Memory B cell (primary cell): ENCODE measurements at places on chromosomes 2 and 18.

GRCh38 chr2:169765523-169765922, 31.9 kb downstream of the KLHL23 start:
- no peak for DNase-seq

- no peak for DNase-seq
Measured at GRCh38 chr2:190529486-190530247, 4.9 kb downstream of the NEMP2 start.

- DNase-seq = no peak
Measured at GRCh38 chr2:228689053-228689452, 507.6 kb upstream of the SPHKAP start.

- DNase-seq = no peak
Measured at GRCh38 chr18:12991821-12992179, 638 bp downstream of the CEP192 start.

- no peak for DNase-seq
Measured at GRCh38 chr2:201126308-201127151, 10.6 kb downstream of the CFLAR start.

GRCh38 chr2:9565436-9566153, 10.0 kb upstream of the ADAM17 start:
- no peak for DNase-seq

DNA sequence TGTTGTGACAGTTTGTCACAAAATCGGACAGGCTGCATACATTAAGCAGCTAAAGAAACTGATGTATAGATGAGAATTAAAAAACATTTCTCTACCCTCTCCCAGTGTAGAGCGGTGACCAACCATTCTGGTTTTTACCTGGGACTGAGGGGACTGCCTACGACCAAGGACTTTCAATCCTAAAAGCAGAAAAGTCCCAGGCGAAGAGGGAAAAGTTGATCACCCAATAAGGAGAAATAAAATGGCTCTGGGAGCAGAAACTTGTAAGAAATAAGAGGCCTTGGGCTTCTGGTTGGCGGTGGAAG, 30.9 kb upstream of the YPEL5 start:
- no peak for DNase-seq

DNA sequence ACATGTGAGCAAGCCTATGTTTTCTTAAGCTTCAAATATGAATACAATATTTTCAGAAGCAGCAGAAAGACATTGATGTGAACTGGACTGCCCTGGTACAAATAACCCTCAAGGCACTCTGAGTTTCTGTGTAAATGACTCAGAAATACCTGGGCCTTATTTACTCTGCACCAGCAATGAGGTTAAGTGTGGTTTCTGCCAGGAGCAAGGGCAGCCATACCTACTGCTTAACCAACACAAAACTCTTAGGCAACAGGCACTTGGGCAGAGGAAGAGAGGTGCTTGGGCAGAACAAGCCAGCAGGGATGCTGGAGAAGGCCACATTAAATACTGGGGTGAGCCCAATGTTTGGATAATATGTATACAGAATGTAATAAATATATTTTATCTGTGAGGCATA, 29.4 kb upstream of the ARL5A start:
- no peak for DNase-seq

- DNase-seq = no peak
Measured at GRCh38 chr2:30492619-30493018, 45.6 kb downstream of the LCLAT1 start.

GRCh38 chr18:73235491-73235890, 367.7 kb upstream of the NETO1 start:
- DNase-seq = no peak

DNA sequence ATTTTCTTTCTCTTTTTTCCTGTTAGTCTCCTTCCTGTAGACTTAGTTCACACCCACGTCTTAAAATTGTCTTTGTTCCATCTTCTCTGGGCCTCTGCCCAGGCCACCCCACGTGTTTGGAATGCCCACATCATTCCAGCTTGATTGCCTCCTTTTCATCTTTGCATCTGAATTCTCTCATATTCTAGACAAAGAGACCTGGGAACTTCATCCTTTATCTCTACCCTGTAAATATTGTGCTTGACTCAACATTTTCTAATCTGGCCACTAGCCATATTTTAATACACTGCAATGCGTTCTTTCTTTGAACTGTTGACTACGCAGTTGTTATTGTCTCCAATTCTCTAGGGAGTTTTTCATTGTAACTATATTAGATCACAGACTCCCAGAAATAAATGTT, 187.5 kb upstream of the NRXN1 start:
- no peak for DNase-seq

- DNase-seq = no peak
Measured at GRCh38 chr2:86065512-86065911, 40.2 kb downstream of the POLR1A start.

DNA sequence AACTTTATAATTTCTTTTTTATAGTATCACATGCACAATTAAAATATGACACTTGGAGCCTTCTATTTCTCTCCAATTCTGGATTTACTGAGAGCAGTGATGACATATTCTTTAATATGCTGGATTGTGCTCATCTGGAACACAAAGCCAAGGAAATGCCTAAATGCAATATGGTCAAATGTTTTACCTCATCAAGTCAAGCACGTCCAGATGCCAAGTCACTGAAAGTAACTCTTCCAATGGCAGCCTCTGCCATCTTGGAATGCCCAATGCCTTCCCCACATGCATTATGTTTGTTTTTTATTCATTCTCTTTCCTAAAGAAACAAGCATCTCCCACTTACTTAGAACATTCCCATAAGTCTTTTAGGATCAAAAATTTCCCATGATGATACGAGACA, 189.8 kb downstream of the TMX3 start:
- DNase-seq = no peak

- DNase-seq = peak; percentile 67
Measured at GRCh38 chr2:9950521-9951271, 797 bp upstream of the GRHL1 start.

DNA sequence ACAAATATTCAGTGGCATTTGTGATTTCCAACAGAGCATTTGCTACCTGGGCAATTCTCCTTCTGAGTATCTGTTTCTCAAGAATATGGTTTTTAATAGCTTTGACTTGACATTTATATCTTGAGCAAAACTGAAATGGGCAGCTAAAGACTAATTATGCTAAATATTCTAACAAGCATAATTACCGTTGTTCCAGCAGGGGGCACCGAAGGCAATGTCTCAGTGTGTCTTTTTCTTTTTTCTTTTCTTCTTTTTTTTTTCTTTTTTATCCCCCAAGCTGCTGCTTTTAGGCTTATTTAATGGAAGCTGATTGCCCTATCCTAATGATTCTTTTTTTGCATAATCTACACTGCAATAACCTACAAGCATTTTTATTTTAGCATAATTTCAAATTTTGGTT, 138.9 kb upstream of the NABP1 start:
- DNase-seq = peak; percentile 2

GRCh38 chr2:39476524-39476923, 39.4 kb upstream of the MAP4K3 start:
- DNase-seq = peak; percentile 44

- no peak for DNase-seq
Measured at GRCh38 chr2:205372141-205372540, 310.2 kb upstream of the NRP2 start.

GRCh38 chr2:98569197-98569793, 39.0 kb downstream of the COA5 start:
- peak; percentile 71 for DNase-seq

- no peak for DNase-seq
Measured at GRCh38 chr2:201680743-201681142, 17.7 kb downstream of the MPP4 start.

DNA sequence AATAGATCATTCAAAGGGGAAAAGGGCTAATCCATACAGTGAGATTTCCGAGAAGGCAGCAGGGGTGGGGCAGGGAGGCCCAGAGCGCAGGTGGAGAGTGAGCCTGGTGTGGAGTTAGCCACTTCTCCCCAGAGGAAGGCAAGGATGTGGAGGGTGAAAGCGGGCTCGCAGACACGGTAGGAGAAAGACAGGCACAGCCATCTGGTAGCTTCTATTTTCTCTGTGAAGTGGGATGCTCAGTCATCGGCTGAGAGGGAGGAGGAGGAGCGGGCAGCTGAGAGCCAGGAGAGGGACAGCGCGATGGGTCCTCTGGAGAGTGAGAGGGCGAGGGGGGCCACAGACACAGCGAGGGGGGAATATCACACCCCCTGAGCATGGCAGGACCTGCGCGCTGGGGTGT, 153.3 kb upstream of the NDUFV2 start:
- no peak for DNase-seq

DNA sequence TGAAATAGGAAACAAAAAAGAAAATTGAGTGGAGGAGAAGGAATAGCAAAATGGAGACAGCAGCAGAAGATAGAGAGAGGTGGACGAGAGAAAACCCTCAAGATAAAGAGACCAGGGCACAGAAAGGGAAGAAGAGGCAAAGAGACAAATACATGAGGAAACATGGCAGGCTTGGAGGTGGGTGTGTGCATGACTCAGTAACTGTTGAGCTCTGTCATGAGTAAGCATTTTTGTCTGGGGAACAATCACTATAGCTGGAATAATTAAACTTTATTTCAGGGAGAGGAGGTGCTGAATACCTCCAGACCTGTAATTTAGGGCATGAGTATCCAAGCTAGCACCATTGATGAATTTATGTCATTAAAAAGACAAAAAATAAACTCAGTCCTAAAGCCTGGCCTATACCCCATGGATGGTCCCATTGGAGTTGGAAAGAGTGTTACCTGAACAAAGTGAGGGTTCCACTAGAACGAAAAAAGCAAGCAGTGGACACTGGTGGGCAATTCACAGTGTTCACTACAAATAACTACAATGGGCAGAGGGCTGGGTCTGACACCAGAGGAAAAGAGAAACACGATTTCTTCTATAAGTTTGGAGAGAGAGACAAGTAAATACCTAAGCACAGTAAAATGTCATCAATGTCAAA, 145.5 kb downstream of the ADCYAP1 start:
- no peak for DNase-seq

GRCh38 chr2:85939131-85939530, 50.3 kb upstream of the ST3GAL5 start:
- no peak for DNase-seq

GRCh38 chr2:37767046-37767445, 95.6 kb upstream of the CDC42EP3 start:
- no peak for DNase-seq

GRCh38 chr2:42030200-42030759, 17.5 kb upstream of the PKDCC start:
- no peak for DNase-seq

- DNase-seq = no peak
Measured at GRCh38 chr18:59222341-59222740, 2.4 kb downstream of the GRP start.

DNA sequence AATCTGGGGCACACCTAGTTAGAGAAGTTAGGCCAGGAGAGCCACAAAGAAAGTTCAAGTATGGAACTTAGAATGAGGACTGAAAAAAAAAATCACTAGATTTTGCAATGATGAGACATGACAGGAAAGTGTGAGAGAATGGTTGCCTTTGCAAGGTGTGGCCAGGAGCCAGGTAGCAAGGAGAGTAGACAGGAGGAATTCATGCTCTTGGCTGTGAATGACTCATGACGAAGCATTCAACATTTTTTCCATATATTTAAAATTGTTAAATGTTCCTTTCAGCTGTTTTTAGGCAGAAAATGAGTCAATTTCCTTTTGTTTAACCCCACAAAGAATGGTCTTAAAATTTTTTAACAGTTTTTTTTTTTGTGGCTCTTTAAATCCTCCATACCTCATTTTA, 636.9 kb downstream of the PLCL1 start:
- DNase-seq = no peak

DNA sequence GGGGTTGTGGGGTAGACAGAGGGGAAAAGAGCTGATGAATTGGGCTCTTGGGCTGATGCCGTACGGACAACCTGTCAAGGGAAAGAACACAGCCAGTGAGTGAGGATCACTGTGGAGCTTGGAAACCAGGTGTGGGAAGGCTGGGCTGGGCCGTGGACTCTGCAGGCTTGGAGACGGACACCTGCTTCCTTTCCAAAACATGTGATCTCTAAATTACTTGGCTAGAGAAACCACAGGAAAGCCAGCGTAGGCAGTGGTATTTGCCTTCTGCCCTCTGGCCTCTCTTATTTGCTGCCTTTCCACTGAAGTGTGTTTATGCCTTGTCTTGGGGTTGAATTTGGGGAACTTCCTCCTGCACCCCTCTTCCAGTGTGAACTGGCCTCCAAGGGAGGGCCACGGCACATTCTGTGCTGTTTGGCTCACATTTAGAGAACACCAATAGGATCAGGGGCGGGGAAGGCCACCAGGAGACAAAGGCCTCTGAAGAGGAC, 267.7 kb downstream of the PRKCE start:
- DNase-seq = no peak

- no peak for DNase-seq
Measured at GRCh38 chr2:46806526-46806925, 109.1 kb downstream of the MCFD2 start.

- DNase-seq = no peak
Measured at GRCh38 chr2:201926067-201926466, 107.6 kb upstream of the FZD7 start.

GRCh38 chr18:62585274-62586150, 62.7 kb downstream of the ZCCHC2 start:
- DNase-seq = no peak

DNA sequence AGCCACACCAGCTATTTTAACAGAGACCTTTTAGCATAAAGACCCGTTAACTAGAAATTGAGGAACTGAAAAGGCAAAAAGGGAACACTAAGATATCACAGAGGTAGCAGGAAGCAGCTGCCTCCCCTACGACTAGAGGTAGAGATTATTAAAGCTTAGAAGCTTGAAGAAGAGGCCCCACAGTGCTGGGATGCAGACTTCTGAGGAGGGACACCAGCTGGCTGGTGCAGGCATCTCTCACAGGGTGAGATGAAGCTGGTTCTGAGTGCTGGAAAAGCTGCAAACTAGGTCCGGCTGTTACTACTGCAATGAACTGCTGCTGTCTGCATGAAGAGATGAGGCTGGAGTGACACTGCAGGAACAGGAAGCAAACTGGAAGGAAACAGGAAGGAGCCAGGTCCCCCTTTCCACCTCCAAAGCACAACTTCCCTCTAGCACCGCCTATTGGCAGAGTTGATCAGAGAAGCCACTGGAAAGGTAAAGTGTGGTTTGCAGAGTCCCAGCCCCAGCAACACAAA, 61.2 kb upstream of the MRPS9 start:
- DNase-seq = peak; percentile 60

DNA sequence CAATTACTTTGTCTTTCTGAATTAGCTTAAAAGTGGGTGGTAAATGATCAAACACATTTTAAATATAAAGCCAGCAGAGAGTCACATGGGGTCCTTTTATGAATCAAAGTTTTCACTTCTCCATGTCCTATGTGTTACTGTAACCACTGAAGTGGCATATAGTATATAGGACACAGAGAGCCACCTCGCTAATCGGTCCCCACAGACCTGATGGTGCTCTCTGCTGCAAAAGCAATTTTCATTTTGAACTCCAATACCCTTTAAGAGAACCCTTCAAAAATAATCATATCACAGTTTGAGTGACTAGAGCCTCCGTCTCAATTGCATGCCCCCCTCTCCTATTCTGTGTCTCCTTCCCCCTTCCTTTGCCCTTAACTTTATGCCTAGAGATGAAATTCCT, 272.8 kb downstream of the ERBB4 start:
- DNase-seq = no peak
